Ovary (tissue), 10 donors: ENCODE measurements at places on chromosomes 2 and 18. TPM values are rescaled to one million over a fixed set of nuclear protein-coding genes. Genes with fewer than 3 reads are reported as not detected.

PLCD4 gene
- 1.5 TPM for total RNA-seq

NEU2 gene
- not detected for total RNA-seq

DSG1 gene
- not detected for total RNA-seq

- no peak overlapping the region for H3K27ac ChIP-seq
- H3K36me3 ChIP-seq: no peaks in the 10 kb centered on the region
- H3K4me1 ChIP-seq: peaks cover 3% of the 10 kb centered on the region
- H3K27me3 ChIP-seq: no peaks in the 10 kb centered on the region
- DNase-seq: no peak
- no peak overlapping the region for H3K4me3 ChIP-seq
Observed at GRCh38 chr2:3620834-3621233, 25.9 kb downstream of the COLEC11 start.

- no peak overlapping the region for H3K27ac ChIP-seq
- no peak overlapping the region for H3K4me3 ChIP-seq
- no peaks in the 10 kb centered on the region for H3K27me3 ChIP-seq
- DNase-seq: no peak
- no peaks in the 10 kb centered on the region for H3K36me3 ChIP-seq
Observed at GRCh38 chr18:63259567-63260379, 59.8 kb downstream of the BCL2 start.

- no peaks in the 10 kb centered on the region for H3K27me3 ChIP-seq
- no peaks in the 10 kb centered on the region for H3K36me3 ChIP-seq
- H3K4me1 ChIP-seq: peaks cover 50% of the 10 kb centered on the region
- no peak overlapping the region for H3K27ac ChIP-seq
- DNase-seq: peak; percentile 48
- H3K4me3 ChIP-seq: no peak overlapping the region
Observed at GRCh38 chr2:128313091-128313836, 5.4 kb downstream of the HS6ST1 start.

DNA sequence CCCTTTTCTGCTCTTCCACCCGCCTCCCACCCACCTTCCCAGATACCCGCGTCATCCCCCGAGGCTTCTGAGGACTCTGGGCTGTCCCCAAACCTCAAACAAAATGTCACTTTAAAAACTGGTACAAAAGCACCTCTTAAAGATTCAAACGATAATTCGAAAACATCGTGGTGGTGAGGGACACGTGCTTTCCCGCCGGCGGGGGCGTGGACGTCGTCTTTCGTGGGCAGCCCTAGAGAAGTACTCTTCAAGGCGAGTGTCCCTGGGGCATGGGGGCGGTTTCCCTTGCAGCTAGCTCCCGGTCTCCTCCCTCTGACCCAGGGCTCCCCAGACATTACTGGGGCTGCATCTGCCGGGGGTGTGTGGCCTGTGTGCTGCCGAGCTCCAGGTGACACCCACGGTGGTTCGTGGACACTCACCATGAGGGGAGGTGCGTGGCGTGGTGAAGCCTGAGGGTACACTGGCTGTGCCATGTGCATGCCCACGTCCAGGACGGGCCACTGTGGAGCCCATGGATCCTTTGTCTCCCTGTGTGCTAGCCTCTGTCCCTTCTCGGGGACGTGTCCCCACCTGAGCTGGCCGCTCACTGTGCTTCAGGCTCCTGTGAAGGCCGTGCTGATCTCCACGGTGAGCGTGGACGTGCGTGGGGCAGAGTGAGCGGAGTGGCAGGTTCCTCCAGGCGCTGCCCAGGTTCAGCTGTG is 117.8 kb downstream of the NFATC1 start:
- no peak overlapping the region for H3K4me3 ChIP-seq
- H3K27me3 ChIP-seq: no peaks in the 10 kb centered on the region
- peak; percentile 6 for DNase-seq
- H3K4me1 ChIP-seq: no peaks in the 10 kb centered on the region

DNA sequence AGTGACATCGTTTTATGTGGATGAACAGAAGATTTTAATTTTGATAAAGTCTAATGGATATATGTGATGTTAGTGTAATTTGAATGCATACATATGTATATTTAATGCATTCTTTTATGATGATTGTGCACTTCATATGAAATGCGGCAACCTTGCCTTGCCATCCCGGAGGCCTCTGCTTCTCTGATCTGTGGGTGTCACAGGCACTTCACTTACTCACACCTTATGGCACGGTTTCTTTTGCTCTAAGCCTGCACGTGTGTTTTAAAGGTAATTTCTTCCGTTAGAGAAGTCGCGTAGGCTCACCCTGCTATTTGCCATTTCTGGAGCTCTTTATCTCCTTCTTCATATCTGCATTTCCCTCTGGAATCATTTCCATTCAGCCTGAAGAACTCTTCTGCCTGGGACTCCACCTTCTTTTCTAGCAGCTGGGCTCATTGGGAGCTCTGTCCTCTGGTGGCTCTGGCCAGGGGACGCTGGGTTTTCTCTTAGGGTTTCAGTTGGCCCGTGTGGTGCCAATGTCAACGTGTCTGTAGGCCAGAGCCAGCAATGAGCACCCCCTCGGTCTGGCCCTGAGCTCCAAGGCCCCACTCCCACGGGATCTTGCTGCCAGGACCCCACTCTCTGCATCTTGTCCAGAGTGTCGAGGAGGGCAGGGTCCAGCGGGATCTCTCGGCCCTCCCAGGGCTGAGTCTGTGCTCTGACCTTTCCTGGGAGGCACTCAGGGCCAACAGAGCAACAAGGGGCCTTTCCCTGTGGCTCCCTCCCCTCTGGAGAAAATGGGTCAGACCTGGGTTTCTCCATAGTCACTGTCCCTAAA is 97.3 kb downstream of the RTP5 start:
- no peak overlapping the region for H3K27ac ChIP-seq
- no peak for DNase-seq
- H3K27me3 ChIP-seq: no peaks in the 10 kb centered on the region
- H3K4me3 ChIP-seq: no peak overlapping the region

DNA sequence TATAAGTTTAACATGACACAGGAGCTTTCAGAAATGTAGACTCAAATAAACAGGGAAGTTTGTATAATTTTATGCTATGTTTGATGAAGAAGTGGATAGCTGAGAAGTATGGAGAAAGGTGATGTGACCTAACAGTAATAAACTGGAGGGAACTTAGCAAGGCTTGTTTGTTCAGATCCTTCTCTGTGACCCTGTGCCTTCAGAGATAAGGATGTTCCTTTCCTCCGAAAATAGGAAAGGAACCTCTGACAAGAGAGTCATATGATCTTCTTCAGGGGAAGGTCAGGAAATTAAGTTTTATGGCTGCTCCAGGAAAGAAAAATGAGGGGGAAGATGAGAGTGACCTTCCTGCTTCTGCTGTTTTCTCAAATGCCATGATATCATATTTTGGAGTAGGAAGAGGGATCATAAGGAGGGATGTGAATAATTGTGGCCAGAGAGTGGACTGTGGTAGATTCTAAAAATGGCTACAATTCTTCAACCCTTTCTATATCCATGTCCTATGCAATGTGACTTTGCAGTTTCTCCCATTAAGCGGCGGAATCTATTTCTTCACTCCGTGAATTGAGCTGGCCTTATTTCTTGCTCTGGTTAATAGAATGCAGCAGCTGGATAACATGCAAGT is 8.5 kb upstream of the C2orf69 start:
- H3K27ac ChIP-seq: no peak overlapping the region
- H3K36me3 ChIP-seq: no peaks in the 10 kb centered on the region
- no peaks in the 10 kb centered on the region for H3K4me1 ChIP-seq
- no peaks in the 10 kb centered on the region for H3K27me3 ChIP-seq

DNA sequence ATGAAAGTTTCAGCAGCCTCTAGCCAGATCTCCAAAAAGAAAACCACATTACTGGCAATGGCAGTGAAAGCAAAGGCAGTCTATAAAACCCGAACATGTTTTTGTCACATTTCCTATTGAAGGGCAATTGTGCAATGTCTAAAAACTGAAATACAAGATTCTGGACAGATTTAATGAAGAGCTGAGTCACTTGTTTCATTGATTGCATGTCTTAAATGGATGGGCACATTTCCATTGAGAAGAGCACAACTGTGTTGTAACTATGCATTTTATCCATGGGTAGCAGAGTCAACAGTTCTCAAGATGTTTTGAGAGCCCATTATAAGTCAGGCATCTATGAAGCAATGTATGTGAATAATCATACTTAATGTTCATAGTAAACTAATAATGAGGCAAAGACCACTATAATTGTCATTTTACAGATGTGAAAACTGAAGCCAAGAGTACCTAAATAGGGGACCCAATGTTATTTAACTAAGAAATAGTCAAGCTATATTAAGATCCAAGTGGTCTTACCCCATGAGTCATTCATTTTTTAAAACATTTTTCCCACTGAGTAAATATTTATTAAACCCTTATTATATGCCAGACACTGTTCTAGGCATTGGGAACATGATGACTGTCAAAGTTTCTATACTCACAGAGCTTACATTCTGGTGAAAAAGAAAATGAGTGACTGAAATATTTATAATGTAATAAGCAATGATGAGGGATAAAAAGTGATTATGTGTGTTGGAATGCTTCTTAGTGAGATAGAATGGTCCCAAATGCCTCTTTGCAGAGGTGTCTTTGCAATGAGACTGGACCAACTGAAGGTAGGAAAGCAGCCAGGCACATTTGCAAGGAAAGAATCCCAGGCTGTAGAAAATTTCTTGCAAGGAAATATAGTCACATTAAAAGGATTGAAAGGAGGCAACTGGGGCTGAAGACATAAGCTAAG is 818.9 kb upstream of the ACVR2A start:
- H3K4me3 ChIP-seq: no peak overlapping the region
- no peak overlapping the region for H3K27ac ChIP-seq
- H3K27me3 ChIP-seq: no peaks in the 10 kb centered on the region
- H3K4me1 ChIP-seq: no peaks in the 10 kb centered on the region
- no peaks in the 10 kb centered on the region for H3K36me3 ChIP-seq

DNA sequence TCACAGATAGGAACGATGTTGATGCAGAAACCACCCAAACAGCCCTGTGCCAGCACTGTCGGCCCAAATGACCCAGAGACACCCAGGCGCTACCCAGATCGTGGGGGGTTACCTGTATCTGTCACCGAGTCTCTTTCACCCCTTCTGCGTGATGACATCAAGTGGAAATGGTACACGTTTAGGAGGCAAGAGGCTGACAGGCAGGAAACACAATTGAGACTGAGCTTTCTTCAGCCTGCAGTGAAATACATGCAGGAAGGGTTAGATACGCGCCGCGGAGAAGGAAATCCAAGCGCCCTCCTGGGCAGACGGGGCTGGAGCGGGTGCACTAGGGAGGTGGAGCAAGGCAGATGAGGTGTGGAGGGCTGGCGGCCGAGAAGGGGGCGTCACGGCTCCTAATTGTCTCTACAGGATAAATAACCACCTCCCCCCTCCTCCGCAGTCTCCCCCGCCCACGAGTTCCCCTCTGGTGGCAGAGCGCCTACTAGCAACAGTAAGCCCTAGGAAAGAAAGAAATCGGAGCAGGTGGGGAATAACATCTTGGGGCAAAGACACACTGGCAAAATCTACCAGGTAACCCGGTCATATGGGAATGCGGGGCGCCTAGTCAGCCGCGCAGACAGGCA is at the start of gene RNF152:
TSS of gene RNF152 (minus strand) at position 325 of the 626 bp plus-strand sequence. CDS start 76,544 bp downstream, outside the sequence.
- H3K4me1 ChIP-seq: no peaks in the 10 kb centered on the region
- H3K36me3 ChIP-seq: no peaks in the 10 kb centered on the region
- peak; percentile 54 for DNase-seq
- H3K4me3 ChIP-seq: peak within 1 kb of the TSS; percentile 96
- peak within 1 kb of the TSS; percentile 66 for H3K27ac ChIP-seq

- DNase-seq: no peak
- no peaks in the 10 kb centered on the region for H3K36me3 ChIP-seq
- no peaks in the 10 kb centered on the region for H3K4me1 ChIP-seq
Observed at GRCh38 chr2:45390441-45390840, 220.6 kb downstream of the SRBD1 start.

- H3K27ac ChIP-seq: peak overlapping the region; percentile 80
- peaks cover 6% of the 10 kb centered on the region for H3K4me1 ChIP-seq
- H3K36me3 ChIP-seq: no peaks in the 10 kb centered on the region
- no peaks in the 10 kb centered on the region for H3K27me3 ChIP-seq
Observed at GRCh38 chr2:60849187-60849586, 32.2 kb upstream of the REL start.
